ENCODE measurements at places on chromosomes 4 and X. TPM values are rescaled to one million over a fixed set of nuclear protein-coding genes. Genes with fewer than 3 reads are reported as not detected.

DNA sequence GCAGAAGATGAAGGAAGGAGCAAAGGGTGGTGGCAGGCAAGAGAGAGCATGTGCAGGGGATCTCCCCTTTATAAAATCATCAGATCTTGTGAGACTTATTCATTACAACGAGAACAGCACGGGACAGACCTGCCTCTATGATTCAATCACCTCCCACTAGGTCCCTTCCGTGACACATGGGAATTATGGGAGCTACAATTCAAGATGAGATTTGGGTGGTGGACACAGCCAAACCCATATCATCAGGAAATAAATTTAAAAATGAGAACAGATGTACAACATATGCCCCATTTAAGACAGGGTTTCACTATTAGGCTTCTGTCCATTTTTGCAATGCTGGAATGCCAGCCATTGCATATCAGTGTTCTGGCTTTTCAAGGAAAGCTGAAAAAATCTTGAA lies 346.7 kb upstream of the SLIT2 start:
- no peaks in the 10 kb centered on the region for H3K36me3 ChIP-seq
- no peak overlapping the region for H3K27ac ChIP-seq
- no peaks in the 10 kb centered on the region for H3K4me1 ChIP-seq
- no peak overlapping the region for H3K4me3 ChIP-seq

Gene HSFX2
- total RNA-seq, result not detected

Gene ARMCX2
- total RNA-seq, result 15.0 TPM

- no peak for DNase-seq
- no peaks in the 10 kb centered on the region for H3K27me3 ChIP-seq
- peaks cover 9% of the 10 kb centered on the region for H3K4me1 ChIP-seq
- H3K36me3 ChIP-seq, result no peaks in the 10 kb centered on the region
- H3K4me3 ChIP-seq, result no peak overlapping the region
Measured at GRCh38 chr4:18314731-18315130, 293.2 kb upstream of the LCORL start.
